ENCODE measurements at places on chromosomes 6 and 20. TPM values are rescaled to one million over a fixed set of nuclear protein-coding genes. Genes with fewer than 3 reads are reported as not detected.

DNA sequence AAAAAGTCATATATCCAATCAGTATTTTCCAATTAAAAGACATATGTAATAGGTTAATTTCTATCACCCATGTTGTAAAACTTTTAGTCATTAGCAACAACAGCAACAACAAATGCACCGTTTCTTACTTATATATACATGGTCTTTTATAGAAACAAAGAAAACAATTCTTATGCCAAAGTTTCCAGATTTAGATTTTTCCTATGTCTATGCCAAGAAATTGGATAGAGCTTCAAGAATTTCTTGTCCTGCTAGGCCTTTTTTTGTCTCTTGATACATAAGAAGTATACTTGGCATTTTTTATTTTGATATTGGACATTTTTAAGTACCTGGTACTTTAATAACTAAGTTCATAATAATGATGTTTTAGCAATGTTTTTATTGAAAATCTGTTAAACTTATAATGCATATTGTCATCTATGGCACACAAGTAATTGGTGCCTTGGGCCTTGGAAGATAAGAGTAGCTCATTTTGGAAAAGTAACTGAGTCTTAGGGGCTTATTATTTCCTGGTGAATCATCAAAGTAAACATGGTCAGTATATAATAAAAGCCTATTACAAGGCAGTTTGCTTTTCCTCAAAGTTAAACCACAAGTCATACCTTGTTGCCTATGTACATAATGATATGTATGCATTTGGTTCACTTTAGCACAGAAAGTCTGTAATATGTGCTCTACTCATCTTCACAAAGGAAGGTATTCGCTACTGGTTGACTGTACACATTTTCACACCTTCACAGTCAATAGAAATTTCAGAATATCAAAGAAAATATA, 10.1 kb upstream of the FRK start:
- H3K27me3 ChIP-seq = no peaks in the 10 kb centered on the region
- no peak for DNase-seq
- no peaks in the 10 kb centered on the region for H3K36me3 ChIP-seq
- peaks cover 16% of the 10 kb centered on the region for H3K4me1 ChIP-seq
- H3K4me3 ChIP-seq = no peak overlapping the region

- no peak overlapping the region for H3K27ac ChIP-seq
- H3K27me3 ChIP-seq = no peaks in the 10 kb centered on the region
- DNase-seq = no peak
- H3K36me3 ChIP-seq = peaks cover 27% of the 10 kb centered on the region
- H3K4me3 ChIP-seq = no peak overlapping the region
Observed at GRCh38 chr6:145891565-145891964, 72.6 kb downstream of the SHPRH start.

RCAN2 gene
- 0.09 TPM for total RNA-seq

SCRT2 gene
- total RNA-seq = not detected

- H3K4me3 ChIP-seq = no peak overlapping the region
- no peaks in the 10 kb centered on the region for H3K27me3 ChIP-seq
- H3K36me3 ChIP-seq = no peaks in the 10 kb centered on the region
- H3K4me1 ChIP-seq = peaks cover 19% of the 10 kb centered on the region
- peak overlapping the region; percentile 72 for H3K27ac ChIP-seq
- no peak for DNase-seq
Observed at GRCh38 chr6:31474871-31475286, 23.1 kb upstream of the MICB start.

GRCh38 chr6:94683409-94683808, 893.9 kb upstream of the MANEA start:
- H3K4me1 ChIP-seq = no peaks in the 10 kb centered on the region
- no peaks in the 10 kb centered on the region for H3K36me3 ChIP-seq
- H3K27ac ChIP-seq = no peak overlapping the region
- no peak for DNase-seq
- H3K4me3 ChIP-seq = no peak overlapping the region

DNA sequence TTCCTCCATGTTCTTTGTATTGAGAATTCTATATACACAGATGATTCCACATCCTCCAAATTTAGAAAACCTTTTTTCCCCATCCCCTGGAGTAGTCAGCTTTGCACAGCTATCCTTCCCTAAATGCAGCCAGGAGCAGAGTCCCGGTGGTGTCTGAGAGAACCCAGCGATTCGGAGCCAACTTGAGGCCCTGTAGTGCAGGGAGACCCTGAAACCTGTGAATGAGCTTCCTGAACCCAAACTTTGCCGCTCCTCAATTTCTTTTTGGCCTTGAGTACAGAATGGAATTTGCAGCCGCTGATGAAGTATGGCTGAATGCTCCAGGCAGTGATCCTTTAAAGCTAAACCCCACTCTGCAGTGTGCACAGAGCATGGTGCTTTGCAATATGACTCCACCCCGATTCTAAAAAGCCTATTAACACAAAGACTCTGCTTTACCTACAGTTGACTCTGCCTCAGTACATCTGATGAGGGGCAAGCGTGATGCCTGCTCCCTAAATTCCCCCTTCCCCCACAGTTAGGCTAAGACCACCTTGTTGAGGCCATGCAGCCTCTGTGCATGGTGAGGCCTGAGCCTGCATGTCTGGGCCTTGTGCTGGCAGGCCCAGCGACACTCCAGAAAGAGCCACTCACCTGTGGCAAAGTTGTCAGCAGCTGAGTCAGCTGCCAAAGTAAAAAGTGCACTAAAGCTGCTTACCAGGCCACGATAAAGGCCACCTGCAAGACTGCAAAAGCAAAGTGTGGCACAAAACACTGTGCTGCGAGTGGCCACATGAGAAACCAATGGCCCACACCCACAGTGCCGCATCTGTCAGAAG, 82.1 kb downstream of the PLEKHG1 start:
- no peak overlapping the region for H3K27ac ChIP-seq
- no peaks in the 10 kb centered on the region for H3K27me3 ChIP-seq
- H3K4me3 ChIP-seq = no peak overlapping the region
- no peaks in the 10 kb centered on the region for H3K4me1 ChIP-seq
- no peak for DNase-seq
- H3K36me3 ChIP-seq = no peaks in the 10 kb centered on the region

PHACTR2 gene
- 34.4 TPM for total RNA-seq

HLA-DQA1 gene
- not detected for total RNA-seq

GRCh38 chr6:98823428-98824161, 10.8 kb upstream of the POU3F2 start:
- H3K4me3 ChIP-seq = no peak overlapping the region
- no peak for DNase-seq
- peaks cover 100% of the 10 kb centered on the region for H3K27me3 ChIP-seq
- H3K4me1 ChIP-seq = peaks cover 5% of the 10 kb centered on the region
- no peak overlapping the region for H3K27ac ChIP-seq

DNA sequence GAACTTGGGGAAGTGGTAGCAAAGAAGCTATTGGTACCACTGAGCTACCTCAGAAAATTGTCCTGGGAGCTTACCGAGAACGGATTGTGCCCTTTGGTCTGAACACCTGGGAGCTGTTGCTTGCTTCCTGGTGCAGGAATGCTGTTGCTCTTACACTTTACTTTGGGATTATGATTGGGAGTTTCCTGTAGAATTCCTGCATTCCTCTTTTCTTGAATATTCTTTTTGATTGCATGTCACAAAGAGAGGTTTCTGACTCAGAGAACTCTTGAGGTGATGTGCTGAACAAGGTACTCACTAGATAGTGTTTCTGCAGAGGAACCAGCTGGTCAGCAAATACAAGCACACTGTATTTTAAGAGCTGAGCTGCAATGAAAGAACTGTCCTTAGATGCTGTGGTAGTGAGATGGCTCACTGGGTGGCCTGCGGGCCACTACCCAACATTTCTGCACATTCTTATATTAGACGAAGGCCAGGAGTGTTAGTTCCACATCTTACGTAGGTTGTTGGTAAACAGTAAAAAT, 35.0 kb downstream of the LRRC1 start:
- peak overlapping the region; percentile 75 for H3K27ac ChIP-seq
- peaks cover 48% of the 10 kb centered on the region for H3K4me1 ChIP-seq
- H3K36me3 ChIP-seq = peaks cover 2% of the 10 kb centered on the region
- no peak overlapping the region for H3K4me3 ChIP-seq
- no peak for DNase-seq

ZKSCAN8 gene
- total RNA-seq = 27.9 TPM

DNA sequence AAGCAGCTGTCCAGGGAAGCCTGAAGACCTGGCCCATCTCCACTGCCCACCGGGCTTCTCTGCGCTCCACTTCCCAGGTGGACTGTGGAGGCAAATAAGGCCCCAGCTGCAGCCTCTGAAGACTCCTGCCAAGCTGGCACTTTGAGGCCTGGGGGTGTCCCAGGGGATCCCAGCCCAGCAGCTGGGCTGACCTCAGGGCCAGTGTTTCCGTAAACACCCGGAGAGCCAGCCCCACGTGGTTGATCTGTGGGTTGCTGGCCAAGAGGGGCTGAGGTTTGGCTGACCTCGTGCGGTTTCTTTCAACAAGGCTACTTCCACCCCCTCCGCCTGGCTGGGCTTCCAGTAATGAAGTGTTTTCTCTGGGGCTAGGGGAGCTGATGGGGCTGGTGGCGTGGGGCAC, 12.4 kb upstream of the CCN5 start:
- no peak overlapping the region for H3K4me3 ChIP-seq
- no peaks in the 10 kb centered on the region for H3K27me3 ChIP-seq
- peak; percentile 34 for DNase-seq
- H3K36me3 ChIP-seq = no peaks in the 10 kb centered on the region
- peaks cover 19% of the 10 kb centered on the region for H3K4me1 ChIP-seq

DNA sequence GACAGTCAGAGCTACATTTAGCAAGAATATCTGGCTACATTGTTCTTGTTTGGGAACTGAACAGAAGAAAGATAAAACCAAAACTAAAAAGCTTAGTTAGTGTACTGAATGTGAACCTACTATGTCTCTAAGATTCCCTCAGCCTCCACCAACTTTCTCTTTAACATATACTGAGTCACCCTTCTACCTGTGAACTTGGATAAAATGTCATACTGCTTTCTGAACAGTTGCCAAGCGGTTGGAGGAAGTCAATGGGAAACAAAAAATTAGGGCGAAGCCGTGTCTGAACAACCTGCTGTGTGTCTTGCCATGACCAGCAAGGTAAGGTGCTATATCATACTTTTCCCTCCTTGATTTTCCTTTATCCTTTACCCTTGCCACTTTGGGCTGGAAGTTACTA, 243.5 kb downstream of the BTBD9 start:
- no peaks in the 10 kb centered on the region for H3K36me3 ChIP-seq
- H3K27ac ChIP-seq = peak overlapping the region; percentile 32
- no peaks in the 10 kb centered on the region for H3K27me3 ChIP-seq
- no peak overlapping the region for H3K4me3 ChIP-seq
- peak; percentile 49 for DNase-seq
- peaks cover 22% of the 10 kb centered on the region for H3K4me1 ChIP-seq

GRCh38 chr6:35663447-35664235, 25.1 kb downstream of the FKBP5 start:
- no peak overlapping the region for H3K27ac ChIP-seq
- H3K4me3 ChIP-seq = no peak overlapping the region
- DNase-seq = peak; percentile 29
- H3K27me3 ChIP-seq = no peaks in the 10 kb centered on the region
- peaks cover 10% of the 10 kb centered on the region for H3K4me1 ChIP-seq

DNA sequence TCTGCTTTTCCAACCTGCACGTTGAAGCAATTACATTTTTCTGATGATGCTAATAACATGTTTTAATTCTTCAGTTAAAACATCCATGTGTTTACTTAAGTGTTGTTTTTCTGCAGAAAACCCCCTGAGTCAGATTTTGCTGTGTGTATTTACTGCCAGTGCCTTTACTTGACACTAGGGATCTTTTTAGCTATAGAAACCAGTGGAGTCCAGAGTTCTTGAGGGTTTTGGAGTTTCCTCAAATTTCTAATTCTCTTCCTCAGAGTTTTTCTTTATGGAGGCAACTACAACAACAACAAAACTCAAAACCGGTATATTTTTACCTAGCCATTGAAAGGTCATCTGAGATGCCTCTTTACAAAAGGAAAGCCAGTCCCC, 168.4 kb downstream of the JARID2 start:
- DNase-seq = no peak
- H3K27ac ChIP-seq = no peak overlapping the region
- no peaks in the 10 kb centered on the region for H3K27me3 ChIP-seq
- H3K4me1 ChIP-seq = peaks cover 30% of the 10 kb centered on the region
- H3K4me3 ChIP-seq = no peak overlapping the region

BPI gene
- not detected for total RNA-seq

- H3K36me3 ChIP-seq = no peaks in the 10 kb centered on the region
- no peak overlapping the region for H3K27ac ChIP-seq
- H3K27me3 ChIP-seq = no peaks in the 10 kb centered on the region
- no peak overlapping the region for H3K4me3 ChIP-seq
Observed at GRCh38 chr6:137856138-137856898, 10.7 kb upstream of the TNFAIP3 start.

DNA sequence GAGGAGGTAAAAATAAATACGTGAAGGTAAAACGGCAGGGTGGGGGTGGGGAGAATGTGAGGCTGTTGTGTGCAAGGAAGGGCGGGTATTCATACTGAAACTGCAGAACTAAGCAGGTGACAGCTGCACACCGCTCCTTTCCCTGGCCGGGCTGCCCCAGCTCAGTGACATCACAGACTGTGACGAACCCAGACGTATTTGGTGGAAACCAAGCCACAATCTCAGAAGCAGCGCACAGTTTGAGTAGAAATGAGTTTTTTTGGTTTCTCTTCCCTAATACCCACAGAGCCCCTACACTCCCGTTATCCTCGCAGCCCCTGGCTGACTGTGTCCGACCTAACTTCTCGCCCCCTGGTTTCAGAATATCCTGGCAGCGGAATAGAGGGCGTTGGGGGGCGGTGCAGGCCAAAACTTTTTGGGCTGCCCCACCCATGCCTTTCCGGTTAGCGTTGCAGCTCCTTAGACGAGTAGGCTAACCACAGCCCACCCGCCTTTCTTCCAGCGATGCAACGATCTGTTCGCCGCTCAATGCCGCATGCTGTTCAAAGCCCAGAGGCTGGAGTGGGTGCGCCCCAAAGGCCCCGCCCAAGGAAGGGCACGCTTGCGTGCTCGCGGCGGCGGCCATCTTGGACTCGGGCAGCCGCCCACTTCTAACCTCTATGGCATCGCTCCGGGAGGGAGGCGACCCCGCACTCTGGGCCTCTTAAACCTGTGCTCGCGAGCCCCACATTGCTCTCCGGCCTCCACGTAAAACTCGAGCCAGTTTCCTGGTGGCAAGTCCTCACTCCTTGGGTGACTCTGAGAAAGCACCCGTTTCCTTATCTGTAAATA, 9.1 kb downstream of the BAK1 start:
- no peaks in the 10 kb centered on the region for H3K27me3 ChIP-seq
- H3K4me1 ChIP-seq = peaks cover 15% of the 10 kb centered on the region
- peak; percentile 66 for DNase-seq
- peak overlapping the region; percentile 93 for H3K4me3 ChIP-seq

FKBP1C gene
- total RNA-seq = 0.23 TPM

DNA sequence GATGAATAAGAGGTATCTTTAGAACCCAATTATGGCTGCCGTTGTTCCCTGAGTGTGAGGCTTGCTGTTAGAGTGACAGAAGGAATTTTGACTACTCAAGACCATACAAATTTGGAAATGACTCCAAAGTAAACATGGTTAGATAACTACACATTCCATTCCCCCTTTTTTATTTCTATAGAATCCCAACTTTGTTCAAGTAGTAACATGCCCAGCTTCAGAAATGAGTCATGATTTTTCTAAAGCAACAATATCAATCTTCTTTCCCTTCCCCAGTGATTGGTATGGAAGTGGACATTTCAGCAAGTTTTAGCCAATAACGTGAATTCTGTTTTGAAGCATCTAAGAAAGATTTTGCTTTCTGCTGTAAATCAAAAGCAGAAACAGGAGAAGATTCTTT, 37.8 kb downstream of the HCRTR2 start:
- no peaks in the 10 kb centered on the region for H3K27me3 ChIP-seq
- peaks cover 6% of the 10 kb centered on the region for H3K36me3 ChIP-seq
- peak overlapping the region; percentile 81 for H3K27ac ChIP-seq
- H3K4me1 ChIP-seq = peaks cover 10% of the 10 kb centered on the region

Data from MCF 10A (cell line).